ENCODE measurements at places on chromosomes 12 and 14. TPM values are rescaled to one million over a fixed set of nuclear protein-coding genes. Genes with fewer than 3 reads are reported as not detected.

- DNase-seq = no peak
Measured at GRCh38 chr12:32025906-32026305, 66.7 kb downstream of the RESF1 start.

DNA sequence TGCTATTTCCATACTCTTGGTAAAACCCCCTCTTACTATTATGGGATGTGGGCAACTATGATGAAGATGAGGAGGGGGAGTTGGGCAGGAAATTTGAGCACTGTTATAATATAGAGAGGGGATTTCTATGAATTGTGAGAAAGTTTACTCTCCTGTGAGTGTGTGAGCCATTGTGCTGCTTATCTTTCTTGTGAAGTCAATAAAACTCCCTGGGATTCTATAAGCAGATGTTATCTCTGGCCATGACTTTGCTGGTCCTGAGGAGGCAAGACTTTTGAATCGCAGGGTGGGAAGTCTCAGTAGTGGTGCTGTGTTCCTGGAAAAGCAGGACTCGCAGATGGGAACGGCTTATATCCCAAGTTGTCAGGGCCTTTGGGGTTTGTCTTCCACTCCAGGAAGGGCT lies 62.2 kb downstream of the EMP1 start:
- DNase-seq = no peak

GRCh38 chr12:6225630-6226001 lies 25.4 kb downstream of the CD9 start:
- no peak for DNase-seq

DNA sequence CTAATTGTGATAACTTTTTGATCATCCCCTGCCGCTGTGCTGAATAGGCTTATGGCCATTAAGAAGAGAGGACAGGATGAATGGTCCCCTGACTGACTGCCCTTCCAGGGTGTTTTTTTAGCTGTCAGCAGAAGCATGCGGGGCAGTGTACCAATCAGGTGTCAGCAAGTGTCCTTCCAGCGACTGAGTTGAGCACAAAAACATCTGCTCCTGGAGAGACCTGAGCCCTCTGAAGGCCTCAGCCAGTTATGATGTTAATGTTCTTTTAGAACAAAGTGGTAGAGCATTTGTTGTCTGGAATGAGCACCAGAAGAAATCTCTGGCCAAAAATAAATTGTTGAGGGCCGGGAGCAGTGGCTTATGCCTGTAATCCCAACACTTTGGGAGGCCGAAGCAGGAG lies 37.5 kb downstream of the P2RX7 start:
- no peak for DNase-seq

GRCh38 chr14:81051547-81051946 lies 96.1 kb downstream of the TSHR start:
- DNase-seq = no peak

DNA sequence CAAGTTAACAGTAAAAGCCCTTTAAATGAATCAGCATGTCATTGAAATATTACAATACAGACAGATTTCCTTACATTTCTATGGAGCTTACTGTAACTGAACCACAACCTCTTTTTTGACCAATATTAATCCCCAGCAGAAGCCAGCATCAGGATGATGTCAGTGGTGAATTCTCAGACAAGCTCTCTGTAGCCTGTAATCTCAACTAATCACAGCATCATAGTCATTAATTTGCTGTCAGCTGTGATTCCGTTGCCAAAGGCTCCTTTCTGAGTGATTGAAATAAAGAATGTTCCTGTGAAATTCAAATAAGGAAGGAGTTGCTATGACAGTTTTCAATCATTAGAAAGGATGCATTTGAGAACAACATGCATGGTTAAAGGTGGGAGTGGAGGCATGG lies 323.1 kb downstream of the PDZRN4 start:
- DNase-seq = no peak

DNA sequence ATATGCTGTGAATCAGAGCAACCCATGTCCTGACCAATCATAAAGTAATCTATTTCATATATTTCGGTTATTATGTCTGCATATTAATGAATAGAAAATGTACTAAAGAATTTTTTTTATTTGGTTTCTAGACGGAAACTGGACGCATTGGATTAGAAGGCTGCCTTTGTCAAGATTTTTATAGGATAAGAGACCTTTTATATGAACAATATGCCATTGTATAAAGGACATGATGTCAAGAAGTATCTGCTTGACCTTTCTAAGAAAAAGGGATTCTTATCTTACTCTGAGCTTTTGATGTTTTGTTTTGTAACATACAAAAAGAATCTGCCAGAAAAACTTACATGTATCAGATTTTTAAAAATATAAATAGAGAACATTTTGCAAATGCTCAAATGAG lies 39.8 kb downstream of the CPSF2 start:
- DNase-seq = no peak

IFNG-AS1 gene
- total RNA-seq = not detected

MYF6 gene
- not detected for total RNA-seq

SLC16A7 gene
- total RNA-seq = 17.8 TPM

KRT73 gene
- not detected for total RNA-seq
